Stimulated activated CD8-positive, alpha-beta memory T cell treated with anti-CD3 and anti-CD28 coated beads, Interleukin-12 subunit alpha, Interleukin-12 subunit beta, amount 100 ng/mL, for 1 hour (primary cell): ENCODE measurements at places on chromosomes 7 and 10.

DNA sequence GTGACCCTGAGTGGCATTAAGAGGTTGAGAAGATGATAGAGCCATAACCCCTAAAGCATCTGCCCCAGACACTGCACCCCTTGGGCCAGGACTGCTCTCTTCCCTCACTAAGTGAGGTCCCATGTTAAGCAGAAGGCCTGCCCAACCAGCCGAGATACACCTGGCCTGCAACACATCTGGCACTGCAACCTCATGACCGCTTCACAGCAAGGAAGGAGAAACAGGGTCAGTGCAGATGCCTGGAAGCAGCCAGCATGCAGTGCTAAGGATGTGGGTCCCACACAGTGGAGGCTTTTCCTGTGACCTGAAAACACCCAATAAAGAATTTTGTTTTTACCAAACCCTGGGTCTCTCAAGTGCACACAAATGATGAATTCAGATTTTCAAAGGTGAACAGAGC is 7.4 kb downstream of the NOD1 start:
- DNase-seq = no peak

DNA sequence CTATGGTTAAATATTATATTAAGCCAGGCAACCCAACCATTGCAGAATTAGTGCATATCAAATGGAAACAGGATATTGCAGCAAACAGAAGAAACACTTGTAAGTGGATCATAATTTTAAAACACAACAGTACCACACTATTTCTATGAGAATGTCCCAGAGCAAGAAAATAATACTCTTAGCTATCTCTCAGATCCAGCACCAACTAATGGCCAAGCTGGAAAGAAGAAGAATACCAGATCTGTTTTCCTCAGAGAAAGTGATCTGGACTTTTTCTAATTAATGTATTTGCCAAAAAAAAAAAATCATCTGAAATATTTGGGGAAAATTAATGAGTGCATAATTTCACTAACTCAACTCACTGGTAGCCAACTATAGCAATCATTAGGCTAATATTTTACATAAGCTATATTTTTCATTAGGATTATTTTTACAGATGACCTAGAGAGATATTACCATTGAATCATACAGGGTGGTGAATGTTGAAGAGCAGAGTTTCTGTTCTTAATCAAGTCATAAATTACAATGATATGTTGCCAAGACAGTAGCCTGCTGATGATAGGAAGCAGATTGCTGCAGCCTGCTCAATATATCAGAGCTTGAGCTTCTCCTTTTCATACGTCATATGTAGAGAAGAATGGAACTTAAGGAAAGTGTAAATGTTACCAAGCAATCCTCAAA is 995.4 kb upstream of the LRRN3 start:
- no peak for DNase-seq

DNA sequence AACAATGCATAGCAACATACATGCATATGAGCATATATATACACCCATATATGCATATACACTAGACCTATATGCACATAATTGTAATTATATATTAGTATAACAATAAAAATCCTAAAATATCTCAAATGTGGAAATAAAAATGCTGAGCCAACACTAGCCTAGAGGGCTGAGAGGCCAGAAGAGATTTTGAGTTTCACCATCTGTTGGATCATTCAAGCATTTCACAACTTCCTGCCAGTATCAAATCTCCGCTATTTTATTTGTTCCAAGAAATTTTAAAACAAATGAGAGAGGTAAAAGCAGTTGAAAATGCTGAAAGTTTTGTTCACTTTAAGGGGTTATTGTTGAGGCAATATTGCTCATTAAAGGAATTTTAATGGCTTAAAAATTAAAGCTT is 187.0 kb downstream of the PCDH15 start:
- DNase-seq = no peak

- DNase-seq = no peak
Observed at GRCh38 chr7:25831062-25831691, 320.8 kb upstream of the NFE2L3 start.

GRCh38 chr7:29084832-29085231 is 61.5 kb downstream of the CPVL start:
- no peak for DNase-seq

DNA sequence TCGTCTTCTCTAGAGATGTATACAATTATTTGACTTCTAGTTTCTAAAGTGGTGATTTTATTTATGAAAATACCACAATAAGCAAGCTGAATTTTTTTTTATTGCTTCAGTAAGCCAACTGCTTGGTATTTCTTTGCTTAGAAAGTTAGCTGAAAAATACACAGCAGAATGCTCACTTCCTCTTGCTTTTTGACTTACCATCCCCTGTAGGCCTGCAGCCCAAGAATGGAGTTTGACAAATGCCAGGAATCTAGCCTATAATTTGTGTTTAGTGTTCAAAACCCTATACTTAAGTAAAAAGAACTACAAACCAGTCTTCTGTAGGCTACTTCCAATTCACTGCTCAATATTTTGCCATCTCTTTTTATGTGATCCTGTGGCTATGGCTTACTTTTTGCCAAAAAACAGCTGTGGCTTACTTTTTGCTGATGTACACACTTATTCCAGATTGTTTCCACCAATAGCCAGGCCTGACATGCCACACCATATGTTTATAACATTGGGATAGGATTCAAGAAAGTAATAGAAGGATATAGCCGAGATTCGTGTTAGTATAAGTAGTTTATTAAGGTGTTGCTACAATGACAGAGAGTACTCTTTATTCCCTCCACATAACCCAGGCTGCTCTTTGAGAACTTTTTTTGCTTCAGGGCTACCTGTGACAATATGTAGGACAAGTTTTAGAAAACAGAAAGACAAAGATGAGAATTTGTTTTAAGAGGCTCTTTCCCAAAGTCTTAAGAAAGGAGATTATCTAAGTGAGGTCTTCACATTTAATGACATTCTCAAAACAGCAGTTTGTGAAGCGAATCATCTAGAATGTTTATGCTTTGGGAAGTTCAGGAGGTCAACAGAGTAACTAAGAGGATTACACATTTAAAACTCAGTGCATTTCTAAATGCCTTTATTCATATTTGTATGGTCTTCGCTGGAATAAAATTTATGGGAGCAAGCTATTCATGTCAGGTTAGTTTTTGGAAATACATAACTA is 263.9 kb upstream of the FZD1 start:
- DNase-seq = no peak

DNA sequence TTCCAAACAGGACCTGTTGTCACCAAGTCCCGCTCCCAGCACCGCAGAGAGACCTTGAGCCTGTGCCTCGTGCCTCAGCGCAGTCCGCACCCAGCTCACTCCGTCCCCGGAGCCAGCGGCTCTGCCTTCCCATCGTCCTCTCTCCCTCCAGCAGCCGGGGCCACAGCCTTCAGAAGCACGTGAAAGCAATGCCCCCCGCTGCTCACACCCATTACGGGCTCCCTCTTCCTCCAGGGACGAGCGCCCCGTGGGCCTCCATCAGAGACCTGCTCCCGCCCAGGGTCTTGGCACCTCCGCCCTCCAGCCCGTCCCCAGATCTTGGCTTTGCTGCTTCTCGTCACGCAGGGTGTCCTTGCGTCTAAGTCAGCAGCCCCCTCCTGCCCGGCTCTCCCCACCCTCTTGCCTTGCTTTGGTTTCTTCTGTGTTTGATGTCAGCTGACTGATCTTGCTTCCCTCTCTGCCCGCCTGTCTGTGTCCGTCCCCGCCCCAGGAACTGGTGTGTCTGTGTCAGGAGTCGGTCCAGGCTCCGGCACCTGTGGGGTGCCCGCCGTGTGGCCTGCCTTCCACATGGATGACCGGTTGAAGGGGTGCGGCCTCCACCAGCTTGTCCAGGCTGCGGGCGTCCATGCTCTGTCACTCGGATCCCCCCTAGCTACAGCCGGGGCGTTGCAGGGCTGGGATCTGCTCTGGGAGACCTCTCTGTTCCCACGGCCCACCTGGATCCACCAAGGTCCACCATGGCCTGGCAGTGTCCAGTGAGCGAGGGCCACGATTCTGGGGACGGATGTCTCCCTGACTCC is 61.9 kb downstream of the FOXL3 start:
- DNase-seq = peak; percentile 30

DNA sequence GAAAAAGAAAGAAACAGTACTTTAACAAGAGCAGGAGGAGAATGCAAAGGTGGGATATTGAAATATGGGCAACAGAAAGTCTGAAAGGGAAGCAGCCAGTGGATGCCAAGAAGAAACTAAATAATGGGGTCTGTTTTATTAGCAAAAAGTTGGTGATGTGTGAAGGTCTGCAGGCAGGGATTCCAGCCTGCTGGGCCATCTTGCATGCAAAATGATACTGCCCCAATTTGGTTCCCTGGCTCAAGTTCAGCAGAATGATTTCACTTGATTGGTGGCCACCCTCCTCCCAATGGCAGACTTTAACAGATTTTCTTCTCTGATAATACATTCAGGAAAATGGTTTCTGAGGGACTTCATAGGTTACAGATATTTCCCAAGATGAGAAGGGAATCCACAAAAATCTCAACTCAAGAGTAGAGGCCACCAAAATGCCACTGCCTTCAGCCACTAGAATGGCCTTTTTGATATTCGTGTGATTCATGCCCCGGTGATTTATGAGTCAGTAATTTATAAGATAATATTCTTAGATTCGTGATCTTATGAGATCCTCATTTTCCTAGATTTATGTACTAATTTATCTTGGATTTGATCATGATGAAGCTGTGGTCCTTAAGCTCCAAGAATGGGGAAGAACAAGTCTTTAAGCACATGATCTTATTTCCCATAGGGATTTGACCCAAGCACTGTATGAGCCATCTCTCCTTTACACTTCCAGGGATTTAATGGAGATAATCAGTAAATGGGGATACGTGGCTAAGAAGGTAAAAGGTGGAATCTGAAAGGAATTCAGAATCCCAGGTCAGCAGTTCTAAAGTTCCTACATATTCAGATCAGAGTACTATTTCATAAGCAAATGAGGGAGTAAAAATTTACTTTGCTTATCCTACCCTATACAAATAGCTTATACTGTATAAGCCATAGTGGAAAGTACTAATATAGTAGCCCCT is 32.3 kb upstream of the ADD3 start:
- DNase-seq = no peak

DNA sequence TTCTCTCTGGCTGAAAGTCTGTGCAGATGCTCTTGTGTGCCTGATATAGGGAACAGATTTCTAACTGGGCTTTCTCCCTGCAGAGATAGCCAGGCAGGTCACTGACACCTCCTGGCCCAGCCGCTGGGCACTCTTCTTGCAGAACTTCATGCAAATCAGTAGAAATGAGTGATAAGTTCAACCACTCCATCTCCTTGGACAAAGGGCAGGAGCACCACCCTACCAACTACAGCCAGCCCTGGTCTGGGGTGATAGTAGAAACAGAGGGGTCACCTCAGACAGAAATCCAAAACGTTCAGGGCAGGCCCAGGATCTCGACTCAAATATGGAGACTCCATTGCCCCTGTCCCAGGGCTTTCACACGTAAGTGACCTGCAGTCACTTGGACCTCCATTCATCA is 917.8 kb upstream of the ZNF722 start:
- DNase-seq = no peak

DNA sequence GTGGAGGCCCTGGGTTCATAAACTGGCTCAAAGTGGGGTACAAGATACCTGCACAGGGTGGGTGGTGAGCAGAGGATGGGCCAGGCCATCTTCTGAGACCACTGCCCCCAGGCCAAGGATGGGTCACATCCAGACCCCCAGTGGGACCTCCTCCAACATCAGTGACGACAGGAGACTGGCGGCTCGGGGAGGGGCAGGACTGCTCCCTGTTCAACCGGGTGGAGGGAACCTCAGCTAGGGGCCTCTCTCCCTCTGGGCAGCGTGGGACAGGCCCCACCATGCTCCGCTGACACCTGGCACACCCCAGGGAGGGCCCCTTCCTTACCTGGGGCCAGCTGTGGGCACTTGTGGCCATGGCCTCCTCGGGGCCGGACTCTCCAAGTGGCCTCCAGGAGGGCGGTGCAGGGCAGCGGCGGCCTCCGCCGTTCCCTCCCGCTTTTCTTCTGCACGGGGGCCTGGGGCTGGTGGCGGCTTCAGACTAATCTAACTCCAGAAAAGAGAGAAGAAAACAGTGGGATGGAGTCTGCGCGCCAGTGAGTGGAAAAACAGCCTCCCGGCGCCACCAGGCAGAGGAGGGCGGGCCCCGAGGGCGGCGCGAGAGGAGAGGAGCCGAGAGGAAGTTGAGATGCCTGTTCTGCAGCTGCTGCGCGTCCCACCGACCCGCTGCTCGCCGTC is at the start of gene CALHM2:
Gene CALHM2 (minus strand): TSS at position 540 of the 675 bp plus-strand sequence. CDS start 2,429 bp downstream, outside the sequence.
- DNase-seq = peak; percentile 42

DNA sequence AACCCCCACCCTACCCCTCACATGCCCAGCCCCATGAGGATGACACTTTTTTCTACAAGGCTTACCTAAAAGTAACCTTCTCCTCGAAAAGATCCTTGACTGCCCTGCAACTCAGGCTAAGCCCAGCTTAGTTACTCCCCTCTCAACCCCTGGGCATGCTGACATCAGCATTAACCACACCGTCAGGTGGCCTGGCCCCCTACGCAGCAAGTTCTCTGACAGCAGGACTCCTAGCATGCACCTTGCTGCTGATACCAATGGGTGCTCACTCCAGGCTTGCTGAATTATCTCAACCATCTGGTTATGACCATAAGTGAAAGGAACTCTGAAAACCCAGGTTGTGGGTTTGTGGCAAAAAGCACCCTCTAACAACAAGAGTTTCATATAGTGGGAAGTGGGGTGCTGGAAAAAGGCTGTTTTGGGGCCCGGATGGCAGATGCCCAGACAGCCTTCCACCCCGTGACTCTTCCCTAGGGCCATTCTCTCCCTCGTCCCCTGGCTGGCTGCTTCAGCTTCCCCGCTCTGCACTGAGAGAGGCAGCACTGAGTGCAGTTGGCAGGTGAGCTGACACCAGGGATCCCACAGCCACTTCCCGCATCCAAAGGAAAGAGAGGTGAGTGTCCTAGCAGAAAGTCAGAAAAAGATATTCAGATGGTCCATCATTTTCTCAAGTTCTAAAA is 518.9 kb downstream of the KCNMA1 start:
- DNase-seq = no peak
